ENCODE measurements at places on chromosomes 5 and 9.

- no peak for DNase-seq
Measured at GRCh38 chr5:113382731-113383130, 52.1 kb downstream of the TSSK1B start.

- no peak for DNase-seq
Measured at GRCh38 chr5:126809916-126810315, 33.0 kb downstream of the LMNB1 start.

- no peak for DNase-seq
Measured at GRCh38 chr9:114282507-114282906, 40.4 kb upstream of the ORM1 start.

- DNase-seq: no peak
Measured at GRCh38 chr9:121711281-121711680, 59.8 kb downstream of the DAB2IP start.

GRCh38 chr9:114694146-114694545 is 12.2 kb upstream of the TEX48 start:
- no peak for DNase-seq

GRCh38 chr9:93536167-93536566 is 40.2 kb upstream of the PHF2 start:
- DNase-seq: no peak

DNA sequence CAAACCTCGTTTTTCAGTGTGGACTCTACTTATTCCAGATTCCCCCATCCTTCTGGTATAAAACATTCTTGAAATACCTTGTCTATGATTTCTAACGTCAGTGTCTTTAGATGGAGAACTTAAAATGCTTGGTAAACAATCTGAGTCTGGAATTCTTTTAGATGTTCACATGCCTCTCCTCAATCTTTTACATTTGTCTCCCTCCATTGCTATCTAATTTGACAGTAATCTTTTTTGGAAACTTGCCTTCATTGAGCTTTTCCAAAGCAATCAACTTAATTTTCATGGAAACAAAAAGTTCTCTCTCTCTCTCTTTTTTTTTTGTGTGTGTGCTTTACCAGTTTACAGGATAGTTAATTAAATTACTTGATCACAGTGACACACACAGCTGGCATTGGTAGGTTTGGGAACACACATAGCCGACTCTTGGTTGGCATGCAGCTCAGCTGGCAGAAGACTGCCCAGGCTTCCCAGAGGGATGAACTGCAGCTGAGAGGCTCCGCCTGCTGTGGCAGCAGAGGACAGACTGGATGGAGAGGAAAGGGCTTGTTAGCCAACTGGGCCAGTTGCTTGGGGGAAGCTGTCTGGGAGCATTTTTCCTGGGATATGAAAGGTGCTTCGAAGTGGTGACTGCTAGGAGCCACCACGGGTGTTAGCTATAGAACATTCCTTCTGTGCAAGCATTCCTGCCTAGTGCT is 271.3 kb downstream of the ZSWIM6 start:
- DNase-seq: peak; percentile 29

DNA sequence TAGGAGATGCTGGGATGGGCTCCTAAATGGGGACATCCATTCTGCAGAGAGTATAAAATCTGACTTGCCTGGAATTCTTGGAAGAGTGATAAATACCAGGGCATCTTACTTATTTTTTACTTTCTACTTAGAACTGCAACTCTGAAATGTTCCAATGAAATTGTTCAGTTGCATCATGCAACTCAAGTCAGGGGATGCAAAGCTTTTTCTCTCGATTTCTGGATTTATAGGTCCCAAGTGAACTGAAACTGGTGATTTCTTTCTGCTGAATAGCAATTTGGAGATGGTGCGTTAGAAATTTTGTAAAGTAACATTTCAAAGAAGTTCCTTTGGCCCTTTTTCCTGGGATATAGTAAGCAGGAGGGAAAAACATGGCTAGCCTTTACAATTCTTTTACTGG is 238.4 kb upstream of the CD180 start:
- DNase-seq: no peak

- no peak for DNase-seq
Measured at GRCh38 chr9:131423171-131423581, 29.3 kb downstream of the PRRC2B start.

DNA sequence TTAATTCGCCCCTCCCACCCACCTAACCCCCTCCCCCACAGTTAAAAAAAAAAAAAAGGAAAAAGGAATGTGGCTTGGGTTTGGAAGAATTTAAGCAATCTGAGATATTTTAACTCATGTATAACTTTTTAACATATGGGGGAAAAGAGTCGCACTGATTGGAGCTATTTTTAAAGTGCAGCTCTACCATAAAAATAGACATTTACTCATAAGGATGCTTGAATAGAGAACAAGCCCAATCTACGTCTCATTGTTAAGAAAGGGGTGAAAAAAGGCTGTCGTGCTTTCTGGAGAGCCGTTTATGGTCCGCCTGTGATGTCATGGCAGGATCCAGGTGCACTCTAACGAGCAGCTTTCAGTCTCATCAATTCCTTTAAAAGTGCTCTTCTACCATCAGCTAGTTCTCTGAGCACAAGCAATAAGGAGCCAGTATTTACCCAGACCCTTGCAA is 142.4 kb downstream of the ELAVL2 start:
- no peak for DNase-seq
